ENCODE measurements at places on chromosomes 5 and 9. TPM values are rescaled to one million over a fixed set of nuclear protein-coding genes. Genes with fewer than 3 reads are reported as not detected.
A peak's percentile ranks its signal among the peaks of the same experiment; 100 is the strongest.

- no peak for DNase-seq
Measured at GRCh38 chr5:27290172-27290571, 251.8 kb upstream of the CDH9 start.

Gene OSTF1
- total RNA-seq = 12.3 TPM

- DNase-seq = no peak
Measured at GRCh38 chr9:19720377-19720776, 68.5 kb downstream of the SLC24A2 start.

DNA sequence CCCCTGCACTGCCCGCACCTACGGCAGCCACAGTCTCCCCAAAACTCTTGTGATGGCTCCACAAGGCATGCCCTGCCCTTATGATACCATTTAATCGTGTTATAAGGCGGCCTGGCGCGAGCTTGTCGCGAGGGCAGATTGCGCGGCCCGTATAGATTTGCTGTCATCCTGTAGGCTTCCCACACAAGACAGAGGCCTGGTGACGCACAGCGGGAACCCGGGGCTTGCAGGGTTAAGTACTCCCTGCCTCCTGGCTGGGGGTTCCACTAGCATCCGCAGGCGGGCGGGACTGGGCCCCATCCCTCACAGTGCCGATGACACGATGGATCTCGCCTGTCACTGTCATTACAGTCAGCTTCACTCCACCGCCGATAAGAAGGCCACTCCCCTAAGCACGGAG is 364.9 kb upstream of the IRX2 start:
- no peak for DNase-seq

GRCh38 chr9:4689687-4690104 is 10.3 kb downstream of the CDC37L1 start:
- no peak for DNase-seq

DNA sequence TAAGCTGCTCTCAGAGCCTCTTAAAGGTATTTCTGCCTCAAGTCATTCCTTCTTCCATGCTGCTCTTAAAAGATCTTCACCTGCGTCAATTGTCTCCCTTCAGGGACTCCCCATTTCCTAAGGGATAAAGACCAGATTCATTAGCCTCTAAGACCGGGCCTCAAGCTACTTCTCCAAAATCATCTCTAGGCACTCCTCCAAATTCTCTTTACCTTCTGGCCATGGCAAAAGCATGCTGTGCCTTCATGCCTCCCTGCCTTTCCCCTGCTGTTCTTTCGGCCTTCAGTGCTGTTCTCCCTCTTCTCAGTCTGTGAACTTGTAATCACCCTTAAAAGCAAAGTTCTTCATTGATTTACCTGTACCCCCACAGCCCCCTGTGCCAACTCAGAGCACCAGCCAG is 4.4 kb downstream of the TMOD1 start:
- DNase-seq = no peak

- DNase-seq = no peak
Measured at GRCh38 chr5:12911156-12911555, 1006.9 kb upstream of the CTNND2 start.

Gene PLPPR1
- total RNA-seq = not detected

GRCh38 chr5:23631302-23632045 is 124.1 kb downstream of the PRDM9 start:
- DNase-seq = peak; percentile 23

DNA sequence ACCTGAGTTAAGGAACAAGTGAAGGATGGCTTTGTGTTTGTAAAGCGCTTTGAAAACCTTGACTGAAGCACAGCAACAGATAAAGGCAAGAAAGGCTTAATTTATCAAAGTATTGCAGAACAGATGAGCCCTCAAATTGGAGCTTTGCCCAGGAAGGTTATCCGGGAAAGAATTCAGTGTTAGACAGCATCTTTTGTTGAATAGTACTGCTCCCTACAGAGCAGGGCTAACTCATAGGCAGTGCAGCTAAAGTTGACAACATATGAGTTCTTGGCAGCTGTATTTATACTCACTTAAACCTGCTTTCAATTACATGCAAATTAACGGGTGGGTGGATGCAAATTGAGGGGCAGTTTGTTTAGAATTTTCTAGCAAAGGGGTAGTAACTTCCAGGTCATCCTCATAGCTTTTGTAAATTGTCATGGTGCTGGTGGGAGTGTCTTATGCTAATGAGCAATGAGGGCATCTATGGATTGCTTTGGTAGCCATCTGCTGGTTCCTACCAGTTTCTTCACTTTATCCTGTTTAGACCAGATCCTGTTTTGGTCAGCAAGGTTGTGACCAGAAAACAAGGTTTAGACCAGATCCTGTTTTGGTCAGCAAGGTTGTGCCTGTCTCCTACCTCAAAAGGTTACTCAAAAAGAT is 105.8 kb downstream of the GDA start:
- no peak for DNase-seq

DNA sequence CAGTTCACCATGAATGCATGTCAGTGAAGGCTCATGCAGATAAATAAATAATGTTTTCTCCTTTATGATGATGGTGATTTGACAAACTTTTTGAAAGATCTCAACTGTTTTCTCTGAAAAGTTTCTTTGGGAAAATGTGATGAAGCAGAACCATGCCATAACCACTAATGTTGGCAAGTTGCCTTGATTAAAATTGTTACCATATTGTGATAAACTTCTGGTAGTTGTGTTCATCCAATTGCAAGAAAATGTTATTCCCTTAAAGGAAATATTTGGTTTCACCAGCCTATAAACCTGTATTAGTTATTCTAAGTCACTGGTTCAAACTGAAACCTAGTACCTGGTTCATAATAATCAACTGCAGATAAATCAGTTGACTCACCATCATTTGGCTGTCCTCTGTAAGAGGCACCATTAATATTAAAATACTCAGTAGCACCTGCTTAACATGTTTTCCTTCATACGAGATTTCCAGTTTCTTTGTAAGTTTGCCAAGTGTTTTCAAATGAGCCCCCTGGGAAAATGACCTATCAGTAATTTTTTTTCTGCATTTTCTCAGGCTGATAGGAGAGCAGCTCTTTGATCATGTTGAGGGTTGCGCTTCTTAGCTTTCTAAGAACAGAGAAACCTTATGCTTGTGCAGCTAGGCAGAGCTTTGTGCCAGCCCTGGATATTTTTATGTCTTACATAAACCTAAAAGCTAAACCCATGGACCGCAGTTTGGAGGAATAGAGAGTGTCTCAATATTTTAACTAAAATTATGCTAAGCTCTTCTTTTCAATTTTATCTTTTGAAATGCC is 88.0 kb downstream of the LURAP1L start:
- DNase-seq = no peak

Gene LHX6
- total RNA-seq = 0.07 TPM

DNA sequence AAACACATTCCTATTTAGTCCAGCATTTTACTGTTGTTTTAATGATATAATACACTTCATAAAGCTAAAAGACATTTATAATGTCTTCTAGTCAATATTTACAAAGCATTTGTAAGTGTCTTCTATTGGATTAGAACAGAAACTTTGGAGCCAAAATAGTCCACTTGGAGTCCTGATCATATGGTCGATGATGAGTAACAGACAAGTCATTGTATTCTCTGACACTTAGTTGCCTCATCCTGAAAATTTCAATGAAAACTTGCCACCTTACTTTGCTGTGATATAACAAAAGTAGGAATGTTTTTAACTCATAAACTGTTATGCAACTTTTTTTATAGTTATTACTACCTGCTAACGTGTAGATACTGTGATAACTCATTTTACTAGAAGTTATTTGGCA is 132.5 kb downstream of the GABRB2 start:
- no peak for DNase-seq

GRCh38 chr5:34582371-34582770 is 73.8 kb upstream of the RAI14 start:
- no peak for DNase-seq
